NCI-H510A treated with DMSO at 0.1 percent for 48 hours (cell line): ENCODE measurements at places on chromosomes 2 and 18.

DNA sequence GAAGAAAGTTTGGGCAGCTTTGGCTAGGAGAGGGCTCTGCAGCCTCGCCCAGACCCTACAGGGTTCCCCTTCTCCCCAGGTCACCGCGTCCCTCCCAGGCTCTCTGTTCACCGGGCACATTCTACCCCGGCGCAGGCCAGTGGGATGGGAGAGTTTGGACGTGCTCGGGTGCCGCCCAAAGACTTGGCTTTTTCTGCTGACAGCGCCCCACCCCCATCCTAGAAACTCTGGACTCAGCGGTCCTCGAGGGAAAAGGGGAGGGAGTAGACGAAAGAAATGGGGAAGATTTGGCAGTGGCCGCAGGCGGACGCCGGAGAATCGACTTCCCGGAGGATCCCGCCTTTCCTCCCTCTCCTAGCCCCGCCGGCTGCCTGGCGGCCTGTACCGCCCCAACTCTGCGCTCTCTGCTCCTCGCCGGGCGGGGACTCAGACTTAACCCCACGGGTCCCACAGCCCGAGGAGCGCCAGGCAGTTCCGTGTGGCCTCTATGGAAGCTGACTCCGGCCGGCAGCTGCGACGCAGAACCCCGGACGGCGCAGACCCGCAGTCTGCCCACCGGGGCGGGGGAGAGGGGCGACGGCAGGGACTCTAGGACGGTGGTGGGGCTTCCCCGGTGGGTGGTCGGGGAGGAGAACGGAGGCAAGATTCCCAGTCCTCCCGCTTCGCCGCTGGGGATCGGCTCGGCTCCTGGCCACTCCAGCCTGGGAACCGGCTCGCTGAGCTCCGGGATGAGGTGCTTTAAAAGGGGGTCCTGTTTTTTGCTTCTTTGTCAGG, 863 bp upstream of the SIX2 start:
- DNase-seq, result peak; percentile 46

- no peak for DNase-seq
These were observed 90.5 kb downstream of the LAMA3 start for GRCh38 chr18:23779696-23780303.

DNA sequence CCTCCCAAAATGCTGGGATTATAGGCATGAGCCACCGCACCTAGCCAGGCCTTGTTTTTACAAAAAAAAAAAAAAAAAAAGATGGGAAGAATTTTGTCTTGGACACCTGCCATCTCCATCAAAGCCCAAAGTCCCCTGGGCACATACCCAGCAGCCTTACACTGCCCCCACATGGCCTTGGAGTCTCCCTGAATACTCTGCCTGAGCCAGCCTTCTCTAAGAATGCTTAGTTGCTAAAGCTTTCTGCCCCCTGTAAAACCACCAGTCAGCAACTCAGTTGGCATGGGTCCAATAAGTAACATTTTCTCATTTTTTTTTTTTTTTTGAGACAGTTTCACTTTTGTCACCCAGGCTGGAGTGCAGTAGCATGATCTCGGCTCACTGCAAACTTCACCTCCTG, 40.6 kb downstream of the SPC25 start:
- no peak for DNase-seq

GRCh38 chr2:48249025-48249424, 280.9 kb upstream of the STON1 start:
- no peak for DNase-seq

DNA sequence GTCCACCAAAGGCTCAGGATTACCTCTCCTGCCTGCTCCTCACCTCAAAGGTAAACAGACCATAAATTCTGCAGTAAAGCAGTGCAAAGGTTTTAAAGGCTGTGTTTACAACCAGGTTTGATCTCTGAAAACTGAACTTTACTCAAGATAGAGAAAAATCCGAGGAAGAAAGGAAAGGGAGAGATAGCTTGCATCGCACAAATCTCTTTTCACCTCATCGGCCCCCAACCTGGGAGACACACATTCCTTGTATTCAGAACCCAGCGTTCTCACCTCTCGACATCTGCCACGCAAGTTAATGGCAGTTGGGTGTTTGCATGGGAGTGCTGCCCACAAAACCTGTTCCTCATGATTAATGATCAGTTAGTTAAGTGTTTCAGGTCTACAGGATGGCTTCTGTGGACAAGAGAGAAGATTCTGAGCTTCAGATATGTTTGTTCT, 72.6 kb downstream of the GATA6 start:
- DNase-seq, result no peak

- no peak for DNase-seq
These were observed 122.8 kb upstream of the HS6ST1 start for GRCh38 chr2:128441341-128442052.

DNA sequence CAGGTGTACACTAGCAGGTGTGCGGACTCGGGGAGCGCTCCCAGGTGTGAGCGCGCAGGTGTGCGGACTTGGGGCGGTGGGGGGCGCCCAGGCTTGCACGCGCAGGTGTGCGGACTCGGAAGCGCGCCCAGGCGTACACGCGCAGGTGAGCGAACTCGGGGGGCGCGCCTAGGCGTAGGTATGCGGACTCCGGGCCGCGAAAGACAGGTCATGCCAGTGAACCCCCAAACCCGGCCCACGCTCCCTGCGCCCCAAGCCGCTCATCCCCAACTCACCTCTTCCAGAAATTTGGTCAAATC, 342 bp downstream of the CYB5A start:
- no peak for DNase-seq

- no peak for DNase-seq
These were observed 55.9 kb upstream of the RTN4 start for GRCh38 chr2:55106148-55106547.

DNA sequence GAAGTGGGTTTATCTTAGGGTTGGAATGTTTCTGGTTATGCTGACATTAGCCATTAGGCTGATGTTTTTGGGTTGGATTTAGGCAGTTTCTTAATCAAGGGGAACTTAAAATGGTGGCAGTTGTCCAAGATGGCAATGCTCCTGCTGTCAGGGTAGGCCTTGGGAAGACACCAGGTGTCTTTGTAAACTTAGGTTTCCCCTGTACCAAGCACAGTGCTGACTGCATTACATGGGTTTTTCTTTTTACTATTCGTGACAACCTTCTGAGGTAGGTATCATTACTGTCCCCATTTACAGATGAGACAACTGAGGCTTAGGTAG, 528 bp upstream of the ATG16L1 start:
- no peak for DNase-seq

- no peak for DNase-seq
These were observed 221.0 kb downstream of the LTBP1 start for GRCh38 chr2:33167622-33168245.

DNA sequence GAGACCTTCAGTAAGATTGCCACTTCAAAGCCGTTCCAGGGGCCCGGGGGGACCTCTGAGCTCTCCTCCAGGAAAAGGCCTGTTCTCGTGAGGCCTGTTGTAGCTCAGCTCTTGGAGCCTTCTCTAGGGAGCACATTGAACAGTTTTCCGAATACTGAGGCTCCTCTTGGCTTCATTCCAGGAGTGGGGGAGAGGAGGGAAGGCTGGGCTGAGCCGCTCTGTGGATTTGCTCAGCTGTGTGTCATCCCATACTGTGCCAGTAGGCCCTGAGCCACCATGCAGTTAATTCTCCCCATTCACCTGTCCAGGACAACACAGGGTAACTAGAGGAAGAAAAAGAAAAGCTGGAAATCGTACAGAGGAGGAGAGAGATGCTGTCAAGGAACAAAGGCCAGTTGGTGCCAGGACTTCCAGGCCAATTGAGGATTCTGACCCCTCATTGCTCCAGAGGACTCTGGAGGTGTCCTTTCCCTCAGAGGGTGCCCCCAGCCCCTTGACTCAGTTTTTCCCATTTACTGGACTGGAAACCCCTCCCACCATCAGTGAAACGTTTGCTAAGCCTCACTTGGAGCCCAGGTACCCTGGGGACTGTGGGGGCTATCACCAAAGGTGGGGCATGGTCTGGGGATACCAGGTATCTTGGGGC, 41.4 kb downstream of the HS1BP3 start:
- DNase-seq, result no peak

DNA sequence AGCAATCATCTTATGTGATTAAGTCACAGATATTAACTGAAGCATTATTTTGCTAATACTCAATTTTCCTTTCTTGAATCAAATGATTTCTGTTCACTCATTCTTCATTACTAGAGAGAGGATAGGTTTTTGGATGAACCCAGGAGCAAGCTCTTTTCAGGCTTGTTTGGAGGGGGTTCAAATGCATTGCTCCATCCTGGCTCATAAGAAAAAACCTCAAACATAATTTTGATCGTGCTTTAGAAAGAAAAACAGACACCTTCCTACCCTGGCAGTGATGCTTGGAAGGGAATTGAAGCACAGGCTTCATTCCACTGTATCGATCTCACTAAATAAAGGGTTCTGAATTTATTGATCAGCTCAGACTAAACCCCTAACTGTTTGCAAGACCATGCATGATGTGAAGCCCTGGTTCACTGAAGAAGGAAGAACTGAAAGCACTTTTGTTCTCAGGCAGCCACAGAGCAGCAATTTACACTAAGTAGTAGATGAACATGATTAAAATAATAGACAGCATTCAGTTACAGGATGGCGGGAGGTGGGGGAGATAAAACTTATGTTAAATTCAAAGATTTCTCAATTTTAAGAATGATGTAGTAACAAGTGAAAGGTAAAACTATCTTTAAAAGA, 53.4 kb downstream of the CDH2 start:
- no peak for DNase-seq

DNA sequence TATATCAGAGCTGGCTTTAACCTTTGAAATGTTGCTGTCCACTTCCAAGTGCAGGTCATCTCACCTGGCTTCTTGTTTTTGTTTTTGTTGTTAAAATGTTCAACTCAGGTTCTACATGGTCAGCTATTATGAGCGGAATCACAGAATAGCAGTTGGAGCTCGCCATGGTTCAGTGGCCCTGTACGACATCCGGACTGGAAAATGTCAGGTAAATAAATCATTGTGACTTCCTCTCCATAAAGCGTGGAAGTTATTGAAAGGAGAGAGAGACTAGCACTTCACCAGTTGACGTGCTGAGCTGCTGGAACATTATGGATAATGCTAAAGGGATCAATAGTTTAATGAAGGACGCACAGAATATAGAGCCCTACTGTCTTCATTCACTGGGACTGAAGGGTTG, 184.6 kb upstream of the BOD1L2 start:
- DNase-seq, result peak; percentile 81

DNA sequence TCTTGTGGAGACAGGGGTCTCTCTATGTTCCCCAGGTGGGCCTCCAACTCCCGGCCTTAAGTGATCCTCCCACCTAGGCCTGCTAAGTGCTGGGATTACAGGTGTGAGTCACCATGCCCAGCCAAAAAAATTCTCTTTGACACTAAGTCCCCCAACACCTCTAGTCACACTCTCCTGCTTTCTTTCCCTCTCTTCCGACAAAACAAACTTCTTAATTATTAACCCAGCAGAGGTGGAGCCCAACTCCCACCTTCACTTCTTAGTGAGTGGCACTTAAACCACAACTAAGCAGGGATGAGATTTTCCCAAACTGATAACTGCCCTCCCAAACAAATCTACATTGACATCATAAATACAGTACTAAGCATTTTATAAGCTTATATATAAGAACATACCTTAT, 60.5 kb upstream of the PMAIP1 start:
- DNase-seq, result no peak

DNA sequence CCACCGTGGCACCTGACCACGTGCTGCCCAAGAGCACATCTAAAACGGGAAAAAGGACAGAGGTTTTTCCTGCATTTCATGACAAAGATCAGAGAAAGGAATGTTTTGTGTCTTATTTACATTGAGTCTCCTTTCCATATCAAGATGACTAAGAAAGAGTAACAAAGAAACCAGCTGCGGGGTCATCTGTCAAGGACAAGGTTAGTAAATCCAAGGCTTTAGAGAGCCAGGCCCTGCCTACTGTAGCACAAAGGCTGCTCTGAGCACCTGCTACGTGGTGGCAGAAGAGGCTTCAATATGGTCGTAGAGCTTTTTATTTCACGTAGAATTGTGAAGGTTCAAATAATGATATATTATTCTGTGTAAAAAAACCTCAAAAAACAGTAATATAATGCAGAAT, 51.0 kb downstream of the PRELID3A start:
- DNase-seq, result no peak

GRCh38 chr2:12162269-12163247, 416.1 kb downstream of the LPIN1 start:
- DNase-seq, result no peak

GRCh38 chr18:44179693-44180092, 501.0 kb upstream of the SETBP1 start:
- DNase-seq, result no peak

DNA sequence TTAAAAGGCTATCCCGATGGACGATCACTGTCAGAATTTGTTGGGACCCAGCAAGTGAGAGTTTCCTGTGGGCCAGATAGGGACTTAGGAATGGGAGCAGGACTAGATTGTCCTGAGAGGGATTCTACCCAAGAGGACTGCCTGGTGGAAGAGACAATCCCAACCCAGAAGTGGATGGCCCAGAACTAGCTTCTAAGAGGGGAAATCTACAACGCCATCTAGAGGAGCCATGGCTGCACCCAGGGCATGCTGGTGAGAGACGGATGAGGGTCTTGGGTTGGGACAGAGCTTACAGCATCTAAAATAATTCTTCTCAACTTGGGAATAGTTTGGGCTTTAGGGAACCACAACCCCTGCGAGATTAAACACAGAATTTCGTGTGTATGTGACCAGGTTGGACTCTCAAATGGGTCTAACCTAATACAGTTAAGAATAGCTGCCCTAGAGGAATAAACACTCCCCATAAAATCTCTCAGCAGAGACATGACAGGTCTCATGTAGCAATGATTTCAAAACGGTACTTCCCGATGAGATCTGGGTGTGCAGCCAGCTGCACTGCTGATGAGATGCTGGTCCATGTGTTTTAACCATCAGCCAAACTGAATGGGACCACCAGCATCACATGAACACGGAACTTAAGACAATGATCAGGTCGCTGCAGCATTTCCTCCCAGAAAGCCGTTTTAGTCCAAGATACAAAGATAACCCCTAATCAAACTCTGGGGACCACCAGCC, 50.8 kb downstream of the CCBE1 start:
- no peak for DNase-seq

DNA sequence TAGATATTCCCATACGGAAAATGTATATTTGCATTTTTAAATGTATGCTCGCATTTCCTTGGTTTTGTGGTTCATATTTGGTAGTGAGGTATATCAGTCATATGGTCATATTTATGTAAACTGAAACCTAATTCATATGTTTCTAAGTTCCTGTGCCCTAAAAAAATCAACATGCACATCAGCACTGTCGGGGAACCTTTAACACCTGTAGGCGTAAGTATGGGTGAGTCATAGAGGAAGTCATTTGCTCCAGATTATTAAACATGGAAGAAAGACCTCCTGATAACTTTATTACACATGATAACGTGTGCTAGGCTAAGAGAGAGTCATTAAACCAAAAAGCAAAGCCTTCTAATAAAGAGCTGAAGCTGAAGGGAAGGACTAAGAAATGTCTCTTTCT, 437.7 kb downstream of the NRXN1 start:
- no peak for DNase-seq

- DNase-seq, result no peak
These were observed 147.9 kb upstream of the ACAA2 start for GRCh38 chr18:49961271-49961670.

DNA sequence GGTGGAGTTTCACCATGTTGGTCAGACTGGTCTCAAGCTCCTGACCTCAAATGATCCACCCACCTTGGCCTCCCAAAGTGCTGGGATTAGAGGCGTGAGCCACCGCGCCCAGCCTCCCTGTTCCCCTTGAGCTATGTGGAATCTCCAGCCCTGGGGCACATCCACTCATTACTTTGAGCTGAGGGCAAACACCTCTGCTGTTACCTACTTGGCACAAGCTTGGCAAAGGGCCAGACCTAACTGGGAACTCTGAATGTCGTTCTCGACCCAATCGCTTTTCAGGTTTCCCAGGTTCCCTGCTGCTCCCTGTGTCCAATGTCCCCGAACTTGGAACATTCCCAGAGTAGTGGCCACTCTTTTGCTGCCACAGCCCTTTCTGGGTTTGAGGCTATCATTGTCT, 40.6 kb downstream of the CHST10 start:
- DNase-seq, result peak; percentile 4
